ENCODE measurements at places on chromosomes 12 and 14.

DNA sequence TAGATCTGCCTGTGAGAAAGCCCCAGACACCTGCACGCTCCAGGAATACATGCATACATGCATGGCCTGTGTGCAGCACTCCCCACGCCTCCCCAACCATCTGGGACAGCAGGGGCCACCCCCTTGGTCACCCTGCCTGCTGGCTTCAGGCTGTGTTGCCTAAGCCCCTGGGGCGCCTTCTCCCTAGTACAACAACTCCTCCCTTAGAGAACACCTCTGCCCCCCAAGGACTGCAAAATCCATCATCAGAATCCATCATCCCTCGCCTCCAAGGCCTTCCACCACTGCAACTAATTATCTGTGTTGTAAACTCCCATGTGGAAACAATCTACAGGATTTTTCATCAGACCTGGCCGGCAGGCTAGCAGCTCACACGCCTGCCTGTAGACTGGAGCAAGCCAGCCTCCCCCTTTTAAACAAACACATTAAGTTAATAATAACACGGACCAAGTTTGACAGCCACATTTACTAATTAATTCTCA, 36.8 kb downstream of the ZFP36L1 start:
- peak; percentile 57 for DNase-seq

DNA sequence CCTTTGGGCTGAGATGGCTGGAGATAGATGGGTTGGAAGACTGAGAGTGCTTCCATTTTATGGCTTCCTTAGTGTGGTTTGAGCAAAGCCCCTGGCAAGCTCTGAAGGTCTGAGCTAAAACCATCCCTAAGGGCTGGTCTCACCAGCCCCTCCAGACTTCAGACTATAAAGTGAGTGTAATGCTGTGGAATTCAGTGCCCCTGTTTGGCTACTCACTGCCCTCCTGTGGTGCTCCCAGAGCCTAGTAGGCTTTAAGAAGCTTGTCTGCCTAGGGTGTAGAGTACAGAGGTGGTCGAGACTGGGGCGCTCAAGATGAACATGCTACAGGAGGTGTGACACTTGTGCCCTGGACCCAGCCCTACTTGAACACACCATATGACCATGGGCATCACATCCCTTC, 246.7 kb upstream of the FKBP4 start:
- no peak for DNase-seq

GRCh38 chr14:95462491-95462890, 54.0 kb downstream of the SYNE3 start:
- DNase-seq: no peak

GRCh38 chr14:26925876-26926584, 328.2 kb upstream of the NOVA1 start:
- DNase-seq: no peak

DNA sequence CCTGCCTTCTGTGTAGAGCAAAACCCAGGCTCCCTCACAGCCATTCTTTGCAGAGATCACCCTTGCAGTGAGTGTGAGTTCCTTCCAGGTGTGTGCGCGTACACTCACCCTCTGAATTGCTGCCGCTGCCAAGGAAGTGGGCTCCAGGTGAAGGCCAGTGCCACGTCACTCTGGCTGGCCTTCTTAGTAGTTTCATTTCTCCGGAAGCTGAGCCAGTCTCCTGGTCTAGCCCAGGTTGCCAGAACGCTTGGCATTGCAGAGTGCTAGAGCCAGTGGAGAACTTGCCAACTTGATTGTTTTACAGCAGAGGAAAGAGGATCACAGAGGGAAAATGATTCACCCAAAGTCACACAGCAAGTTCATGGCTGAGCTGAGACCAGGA, 11.0 kb downstream of the CBLN3 start:
- no peak for DNase-seq

DNA sequence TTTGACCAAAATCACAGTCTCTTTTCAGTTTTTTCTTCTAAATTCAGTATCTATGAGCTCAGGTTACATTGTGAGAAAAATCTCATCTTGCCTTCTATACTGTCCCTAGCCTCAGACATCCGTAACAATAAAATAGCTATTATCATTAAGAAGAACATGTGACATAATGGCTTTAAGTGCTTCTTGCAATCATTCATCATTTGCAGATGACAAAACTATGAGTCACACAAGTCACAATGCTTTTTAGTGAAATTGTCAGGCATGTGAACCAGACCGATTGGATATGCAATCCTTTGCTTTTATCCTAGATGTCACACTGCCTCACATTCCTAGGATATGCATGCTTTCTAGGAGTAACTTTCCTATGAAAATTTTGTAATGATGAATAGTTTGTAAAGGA, 313.1 kb downstream of the SLC6A15 start:
- DNase-seq: no peak

DNA sequence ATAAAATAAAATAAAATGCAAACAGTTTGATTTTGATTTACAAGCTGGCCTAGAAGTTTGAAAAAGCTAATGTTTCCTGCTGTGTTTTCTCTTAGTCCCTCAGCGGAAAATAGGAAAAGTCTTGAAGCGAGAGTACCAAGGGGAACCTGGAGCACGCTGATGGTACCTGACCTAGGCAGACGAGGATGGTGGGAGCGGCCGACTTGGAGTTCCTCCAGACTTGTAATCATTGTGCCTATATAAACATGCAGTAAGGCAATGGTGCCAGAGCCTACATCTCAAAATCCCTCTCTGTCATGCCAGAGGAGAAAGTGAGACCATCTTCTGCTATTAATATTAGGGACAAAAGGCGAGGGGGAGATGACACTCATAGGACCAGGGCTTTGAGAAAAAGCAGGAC, 371.7 kb downstream of the TMEM132D start:
- DNase-seq: no peak

- DNase-seq: no peak
Measured at GRCh38 chr12:104699489-104700190, 242.9 kb downstream of the CHST11 start.

DNA sequence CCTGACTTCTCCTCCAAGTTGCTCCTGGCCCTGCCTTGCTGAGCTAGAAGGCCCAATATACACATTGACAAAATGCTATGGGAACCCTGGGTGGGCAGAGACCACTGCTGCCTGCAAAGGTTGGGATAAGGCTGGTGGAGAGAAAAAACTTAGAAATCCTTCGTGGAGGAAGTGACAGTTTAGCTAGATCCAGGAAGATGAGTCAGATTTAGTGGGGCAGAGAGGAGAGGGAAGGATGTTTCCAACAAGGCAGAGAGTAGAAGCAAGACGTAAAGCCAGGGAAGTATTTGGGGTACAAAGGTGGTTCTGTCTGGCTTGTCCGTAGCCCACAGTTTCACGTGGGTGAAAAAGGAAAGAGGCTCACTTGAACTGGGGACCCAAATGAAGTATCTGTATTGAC, 69.0 kb upstream of the CLMN start:
- no peak for DNase-seq

All from eye (tissue), 1 donor.